Activated CD4-positive, alpha-beta T cell treated with anti-CD3 and anti-CD28 coated beads, Interleukin-2, amount 50 U/mL, for 1 hour (primary cell): ENCODE measurements at places on chromosomes 5 and 9.
A peak's percentile ranks its signal among the peaks of the same experiment; 100 is the strongest.

DNA sequence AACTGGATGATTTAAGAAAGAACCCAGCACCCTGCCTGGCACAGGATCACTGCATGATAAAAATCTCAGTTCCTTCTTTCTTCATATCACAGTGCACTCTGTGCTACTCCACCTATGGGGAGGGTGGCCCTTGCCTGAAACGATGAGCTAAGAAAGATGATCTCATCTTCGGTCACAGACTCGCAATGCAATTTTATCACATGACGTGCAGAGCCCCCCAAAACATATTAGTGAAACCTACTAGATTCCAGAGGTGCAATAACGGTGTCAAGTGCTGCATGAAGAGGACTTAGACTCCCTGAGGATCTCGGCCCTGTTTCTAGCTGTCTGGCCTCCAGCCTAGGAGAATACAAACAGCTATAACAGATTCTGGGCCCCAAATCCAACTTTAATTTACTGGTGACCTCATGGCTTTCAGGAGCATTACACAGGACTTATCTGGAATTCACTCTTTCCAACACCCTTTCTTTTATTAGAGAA, 104.0 kb downstream of the EBF1 start:
- DNase-seq, result no peak

DNA sequence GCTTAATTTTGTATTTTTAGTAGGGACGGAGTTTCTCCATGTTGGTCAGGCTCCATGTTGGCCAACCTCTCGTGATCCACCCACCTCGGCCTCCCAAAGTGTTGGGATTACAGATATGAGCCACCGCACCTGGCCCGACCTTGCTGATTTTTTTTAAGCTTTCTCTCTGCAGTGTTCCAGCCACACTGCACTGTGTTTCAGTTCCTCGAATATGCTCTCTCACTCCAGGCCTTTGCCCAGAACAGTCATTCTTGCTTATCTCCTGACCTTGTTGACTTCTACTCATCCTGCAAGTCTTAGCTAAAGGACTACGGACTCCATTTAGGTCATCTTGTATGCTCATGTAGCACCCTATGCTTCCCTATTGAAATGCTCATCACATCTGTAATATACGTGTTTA, 3.3 kb downstream of the SNAPC3 start:
- DNase-seq, result no peak

GRCh38 chr5:141870871-141871270, 7.3 kb downstream of the PCDH1 start:
- DNase-seq, result no peak

DNA sequence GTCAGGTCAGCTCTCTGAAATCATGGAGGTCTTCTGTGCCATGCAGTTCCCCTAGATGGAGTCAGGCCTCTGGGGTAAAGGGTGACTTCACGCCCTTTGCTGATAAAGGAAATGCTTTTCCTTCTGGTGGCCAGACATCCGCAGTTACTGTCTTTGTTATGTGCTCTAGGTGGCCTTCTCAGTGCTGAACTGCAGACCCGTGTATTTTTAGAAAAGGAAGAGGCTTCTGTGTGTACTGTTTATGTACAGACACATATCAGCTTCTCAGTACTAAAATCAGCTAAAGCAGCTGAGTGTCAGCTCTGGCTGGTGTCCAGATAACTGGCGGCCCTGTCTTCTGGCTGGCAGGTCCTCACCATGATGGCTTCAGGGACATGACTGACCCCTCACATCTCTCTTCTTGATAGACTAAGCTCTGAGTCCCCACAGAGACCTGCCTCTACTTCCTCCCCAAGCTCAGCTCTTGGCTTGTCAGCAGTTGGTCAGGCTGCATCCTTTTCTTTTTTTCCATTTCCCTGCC, 75.3 kb downstream of the ARHGAP26 start:
- DNase-seq, result no peak

DNA sequence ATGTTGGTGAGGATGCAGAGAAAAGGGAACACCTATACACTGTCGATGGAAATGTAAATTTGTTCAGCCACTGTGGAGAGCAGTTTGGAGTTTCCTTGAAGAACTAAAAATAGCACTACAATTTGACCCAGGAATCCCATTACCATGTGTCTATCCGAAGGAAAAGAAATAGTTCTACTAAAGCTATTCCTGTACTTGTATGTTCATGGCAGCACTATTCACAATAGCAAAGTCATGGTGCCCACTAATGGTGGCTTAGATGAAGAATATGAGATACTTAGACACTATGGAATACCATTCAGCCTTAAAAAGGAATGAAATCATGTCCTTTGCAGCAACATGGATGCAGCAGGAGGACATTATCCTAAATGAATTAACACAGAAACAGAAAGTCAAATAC, 50.2 kb upstream of the CAST start:
- no peak for DNase-seq

DNA sequence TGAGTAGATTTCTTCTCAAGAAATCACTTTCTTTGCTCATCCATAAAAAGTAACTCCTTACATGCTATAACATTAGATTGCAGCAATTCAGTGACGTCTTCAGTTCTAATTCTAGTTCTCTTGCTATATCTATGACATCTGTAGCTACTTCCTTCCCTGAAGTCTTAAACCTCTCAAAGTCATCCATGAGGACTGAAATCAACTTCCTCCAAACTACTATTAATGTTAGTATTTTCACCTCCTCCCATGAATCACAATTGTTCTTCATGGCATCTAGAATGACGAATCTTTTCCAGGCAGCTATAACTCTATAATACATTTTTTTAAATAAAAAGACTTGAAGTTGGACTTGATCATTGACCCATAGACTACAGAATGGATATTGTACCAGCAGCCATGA, 46.2 kb upstream of the PRRC1 start:
- no peak for DNase-seq

DNA sequence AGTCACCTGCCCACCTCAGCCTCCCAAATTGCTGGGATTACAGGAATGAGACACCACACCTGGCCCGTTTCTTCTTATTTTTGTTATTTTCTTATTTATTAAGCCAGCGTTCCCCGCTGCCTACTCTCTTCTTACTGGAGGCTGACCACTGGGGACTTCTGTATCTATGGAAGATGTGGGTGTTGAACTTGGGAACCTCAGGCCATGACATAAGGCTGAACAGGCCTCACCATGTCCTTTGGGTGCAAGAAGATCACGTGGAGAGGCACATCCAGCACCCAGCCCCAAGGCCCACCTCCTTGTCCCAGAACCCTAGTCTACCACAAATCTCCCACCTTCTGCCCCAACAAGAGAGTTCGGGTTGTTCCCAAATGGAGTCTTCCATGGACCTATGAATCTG, 59.4 kb upstream of the NEK6 start:
- no peak for DNase-seq

DNA sequence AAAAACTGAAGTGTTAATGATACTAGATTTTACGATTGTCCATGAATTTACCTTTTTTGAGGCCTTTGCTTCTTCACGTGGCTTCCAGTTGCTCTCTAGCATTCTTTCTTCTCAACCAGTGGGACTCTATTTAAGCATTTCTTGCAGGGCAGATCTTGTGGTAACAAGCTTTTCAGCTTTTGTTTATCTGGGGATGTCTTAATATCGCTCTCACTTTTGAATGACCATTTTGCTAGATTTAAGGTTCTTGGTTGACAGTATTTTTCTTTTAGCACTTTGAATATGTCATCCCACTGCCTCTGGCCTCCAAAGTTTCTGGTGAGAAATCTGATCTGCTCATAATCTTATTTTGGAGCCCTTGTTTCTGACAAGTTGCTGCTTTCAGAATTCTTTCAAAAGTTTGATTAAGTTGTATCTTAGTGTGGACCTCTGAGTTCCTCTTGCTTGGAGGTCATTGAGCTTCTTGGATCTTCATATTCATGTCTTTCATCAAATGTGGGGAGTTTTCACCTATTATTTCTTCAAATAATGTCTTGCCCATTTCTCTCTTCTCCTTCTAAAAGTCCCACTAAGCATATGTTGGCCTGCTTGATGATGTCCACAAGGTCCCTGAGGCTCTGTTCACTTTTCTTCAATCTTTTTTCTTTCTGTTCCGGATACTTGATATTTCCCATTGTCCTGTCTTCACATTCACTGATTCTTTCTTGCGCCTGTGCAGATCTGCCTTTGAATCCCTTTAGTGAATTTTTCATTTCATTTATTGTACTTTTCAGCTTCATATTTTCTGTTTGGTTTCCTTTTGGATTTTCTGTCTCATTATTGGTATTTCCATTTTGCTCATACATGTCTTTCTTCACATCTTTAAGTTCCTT, 8.8 kb downstream of the EXOC3 start:
- DNase-seq, result no peak

DNA sequence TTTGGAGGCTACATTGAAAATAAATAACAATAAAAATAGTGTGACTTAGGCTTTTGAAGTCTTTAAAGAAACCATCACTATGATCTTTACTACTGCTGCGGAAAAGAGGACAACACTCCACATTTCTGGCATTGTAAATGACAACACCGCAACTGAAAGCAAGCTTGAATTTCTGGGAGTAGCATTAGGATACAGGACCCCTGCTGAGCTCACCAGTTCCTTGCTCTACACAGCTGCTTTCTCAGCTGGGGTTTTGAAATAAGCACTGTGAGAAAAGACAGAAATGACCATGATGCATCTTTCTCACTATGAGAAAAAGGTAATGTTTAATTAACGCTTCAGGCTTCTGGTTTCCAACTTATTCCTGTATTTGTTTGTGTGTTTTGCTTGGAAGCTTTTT, 168.0 kb downstream of the TAF11L14 start:
- DNase-seq, result no peak

DNA sequence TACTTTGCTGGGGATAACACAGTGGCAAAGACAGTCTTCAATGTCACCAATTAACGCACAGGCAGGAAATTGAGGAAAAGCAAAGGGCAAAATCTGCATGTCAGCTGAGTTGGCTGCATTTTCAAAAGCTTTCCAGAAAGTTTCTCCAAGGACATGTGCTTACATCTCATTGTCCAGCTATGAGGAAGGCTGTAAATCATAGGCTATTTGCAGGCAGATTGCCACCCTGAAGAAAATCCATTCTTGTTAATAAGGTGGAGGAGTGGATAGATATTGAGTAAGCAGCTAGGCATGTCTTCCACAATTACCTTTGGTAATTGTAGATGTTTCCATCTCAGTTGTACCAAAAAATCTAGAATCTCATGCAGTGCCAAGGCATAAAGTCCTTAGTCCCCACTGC, 278.0 kb upstream of the NUDT12 start:
- no peak for DNase-seq

GRCh38 chr5:95731571-95732554, 727 bp downstream of the RHOBTB3 start:
- peak; percentile 27 for DNase-seq

GRCh38 chr5:39716532-39717028, 291.8 kb upstream of the DAB2 start:
- DNase-seq, result peak; percentile 13

- no peak for DNase-seq
Observed at GRCh38 chr9:122827761-122828093, 661 bp downstream of the PDCL start.

DNA sequence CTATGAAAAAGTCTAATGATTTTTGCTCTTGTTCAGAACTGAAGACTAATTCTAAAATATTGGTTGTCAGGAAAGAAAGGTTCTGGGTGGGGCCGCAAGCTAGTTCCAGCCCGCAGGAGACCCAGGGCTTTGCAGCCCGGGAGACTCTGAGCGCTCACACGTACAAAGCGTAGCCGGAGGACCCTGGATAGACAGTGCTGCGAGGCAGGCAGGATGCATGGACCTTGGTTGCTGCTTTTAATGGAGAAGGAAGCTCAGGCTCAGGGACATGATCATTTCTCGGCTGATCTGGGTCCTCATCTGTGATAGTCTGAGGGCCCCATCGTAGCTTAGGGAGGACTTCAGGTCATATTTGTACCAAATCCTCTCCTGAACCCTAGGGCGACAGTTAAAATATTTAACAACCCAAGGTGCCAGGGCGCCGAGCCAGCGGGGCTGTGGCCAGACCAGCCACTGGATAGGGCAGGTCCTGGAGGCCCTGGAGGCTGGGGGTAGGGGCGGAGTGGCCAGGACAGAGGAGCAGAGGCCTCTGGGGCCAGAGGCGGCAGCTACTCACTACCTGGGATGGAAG, 70.1 kb upstream of the UNC5A start:
- DNase-seq, result no peak

DNA sequence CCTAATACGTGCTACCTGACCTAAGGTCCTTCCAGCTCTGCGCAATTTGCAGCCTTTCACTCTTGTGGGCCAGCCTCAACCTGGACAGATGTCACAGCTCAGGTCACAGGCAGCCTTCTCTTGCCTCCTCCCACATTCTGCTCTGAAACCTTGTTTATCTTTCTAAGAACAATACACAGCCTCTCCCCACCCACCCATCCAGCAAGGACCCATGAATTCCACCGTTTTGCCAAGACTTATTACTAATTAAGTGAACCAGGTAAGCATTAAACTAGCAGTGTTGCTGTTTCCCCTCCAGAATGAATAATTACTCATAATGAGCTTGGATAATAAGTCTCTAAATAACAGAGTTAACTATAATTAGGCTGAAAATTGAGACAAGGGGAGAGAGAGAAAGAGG, 11.0 kb downstream of the FABP6 start:
- DNase-seq, result no peak

GRCh38 chr9:77879437-77879943, 152.1 kb downstream of the GNAQ start:
- DNase-seq, result no peak

DNA sequence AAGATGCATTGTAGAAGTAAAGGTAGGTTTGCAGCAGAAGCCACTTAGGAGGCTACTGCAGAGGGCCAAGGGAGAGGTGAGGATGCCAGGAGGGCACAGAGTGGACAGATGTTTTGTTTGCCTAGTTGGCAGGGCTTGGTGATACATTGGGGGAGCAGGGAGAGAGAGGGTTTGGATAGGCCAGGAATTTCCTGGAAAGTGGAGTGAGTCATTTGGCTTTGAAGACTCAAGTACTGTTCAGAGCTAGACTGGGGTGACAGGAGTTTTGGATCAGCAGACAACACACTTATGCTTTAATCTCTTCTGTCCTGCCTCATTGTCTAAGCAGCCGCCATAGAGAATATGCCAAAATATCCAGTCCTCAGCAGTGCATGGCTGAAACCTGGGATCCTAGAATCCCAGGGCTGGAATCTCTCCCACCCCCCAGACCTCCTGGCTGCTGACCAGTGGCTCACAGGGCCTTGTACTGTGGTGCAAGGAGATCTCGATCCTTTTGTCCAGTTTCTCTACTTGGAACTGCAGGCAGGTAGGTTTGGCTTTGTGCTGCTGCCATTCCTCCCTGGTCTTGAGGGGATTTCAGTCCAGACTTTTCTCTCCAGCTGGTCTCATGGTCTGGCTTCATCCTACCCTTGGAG, 11.0 kb downstream of the TMEM268 start:
- no peak for DNase-seq

GRCh38 chr5:113450462-113450861, 15.7 kb upstream of the TSSK1B start:
- no peak for DNase-seq

DNA sequence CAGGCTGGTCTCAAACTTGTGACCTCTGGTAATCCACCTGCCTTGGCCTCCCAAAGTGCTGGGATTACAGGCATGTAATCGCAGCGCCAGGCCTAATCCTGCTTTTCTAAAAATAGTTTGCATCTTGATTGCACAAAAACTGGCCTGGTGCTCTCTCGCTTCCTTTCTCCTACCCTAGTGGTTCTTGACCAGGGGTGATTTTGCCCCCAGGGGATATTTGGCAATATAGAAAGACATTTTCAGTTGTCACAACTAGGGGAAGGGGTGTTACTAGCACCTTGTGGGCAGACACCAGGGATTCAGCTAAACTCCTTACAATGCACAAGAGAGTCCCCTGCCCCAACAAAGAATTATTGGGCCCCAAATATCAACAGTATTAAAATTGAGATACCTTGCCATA, 139.8 kb downstream of the DROSHA start:
- no peak for DNase-seq

GRCh38 chr5:178160176-178160575, 6.5 kb upstream of the NHP2 start:
- no peak for DNase-seq
